ENCODE measurements at places on chromosomes 4 and X. TPM values are rescaled to one million over a fixed set of nuclear protein-coding genes. Genes with fewer than 3 reads are reported as not detected.

DNA sequence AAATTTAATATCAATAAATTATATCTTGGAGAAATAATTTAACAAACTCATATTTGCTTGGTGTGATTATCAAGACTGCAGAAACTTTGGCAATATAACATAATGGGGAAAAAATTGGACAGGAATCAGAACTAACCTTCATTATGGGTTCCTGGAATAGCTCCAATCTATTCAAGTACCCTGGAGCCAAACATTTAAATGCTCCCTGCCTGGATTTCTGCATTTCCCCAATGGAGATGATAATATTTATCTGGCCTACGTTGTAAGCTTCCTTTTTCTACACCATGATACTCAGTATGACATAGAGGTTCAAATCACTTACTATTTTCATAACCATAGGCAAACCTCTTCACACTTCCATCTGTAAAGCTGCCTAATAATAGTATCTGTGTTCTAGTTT, 326.8 kb downstream of the TRIML1 start:
- H3K36me3 ChIP-seq = no peaks in the 10 kb centered on the region
- no peak overlapping the region for H3K4me3 ChIP-seq
- H3K4me1 ChIP-seq = no peaks in the 10 kb centered on the region
- H3K27me3 ChIP-seq = no peaks in the 10 kb centered on the region
- no peak for DNase-seq

DNA sequence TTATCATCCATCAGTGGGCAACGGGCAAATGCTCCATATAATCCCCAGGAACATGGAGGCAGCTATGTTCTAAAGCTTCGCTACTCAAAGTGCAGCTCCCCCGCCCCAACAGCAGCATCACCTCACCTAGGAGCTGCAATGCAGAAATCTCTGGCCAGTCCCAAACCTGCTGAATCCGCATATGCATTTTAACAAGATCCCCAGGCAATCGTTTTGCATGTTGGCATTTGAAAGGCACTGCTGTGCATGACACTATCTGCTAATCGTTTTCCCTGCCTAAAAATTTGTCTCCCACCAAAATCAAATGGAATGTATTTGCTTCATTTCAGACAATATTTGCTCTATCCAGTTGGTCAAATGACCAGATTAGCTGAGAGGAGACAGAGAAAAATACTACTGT, 15.2 kb downstream of the ADGRG2 start:
- no peak overlapping the region for H3K4me3 ChIP-seq
- peaks cover 23% of the 10 kb centered on the region for H3K27me3 ChIP-seq
- no peaks in the 10 kb centered on the region for H3K4me1 ChIP-seq
- no peak for DNase-seq
- H3K36me3 ChIP-seq = no peaks in the 10 kb centered on the region
- H3K27ac ChIP-seq = no peak overlapping the region

The GLRA2 gene
- not detected for total RNA-seq

DNA sequence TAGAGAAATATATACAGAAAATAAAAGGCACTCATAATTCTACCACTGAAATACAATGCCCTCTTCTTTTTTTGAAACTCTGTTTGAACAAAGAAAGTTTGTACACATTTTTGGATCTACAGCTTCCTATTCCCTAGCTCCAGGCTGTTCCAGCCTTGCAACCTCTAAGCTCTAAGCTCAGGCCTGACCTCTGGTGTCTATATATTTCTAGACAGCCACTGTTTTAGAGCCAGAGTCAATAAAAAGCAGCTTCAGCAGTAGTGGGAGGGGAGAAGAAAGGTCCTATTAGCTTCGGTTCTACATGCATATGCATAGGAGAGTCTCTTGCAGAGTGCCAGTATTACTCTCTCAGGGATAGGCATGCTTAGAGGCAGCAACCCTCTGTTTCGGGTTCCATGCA, 39.7 kb downstream of the CLDN2 start:
- H3K36me3 ChIP-seq = peaks cover 6% of the 10 kb centered on the region
- no peaks in the 10 kb centered on the region for H3K4me1 ChIP-seq
- no peaks in the 10 kb centered on the region for H3K27me3 ChIP-seq
- no peak for DNase-seq

DNA sequence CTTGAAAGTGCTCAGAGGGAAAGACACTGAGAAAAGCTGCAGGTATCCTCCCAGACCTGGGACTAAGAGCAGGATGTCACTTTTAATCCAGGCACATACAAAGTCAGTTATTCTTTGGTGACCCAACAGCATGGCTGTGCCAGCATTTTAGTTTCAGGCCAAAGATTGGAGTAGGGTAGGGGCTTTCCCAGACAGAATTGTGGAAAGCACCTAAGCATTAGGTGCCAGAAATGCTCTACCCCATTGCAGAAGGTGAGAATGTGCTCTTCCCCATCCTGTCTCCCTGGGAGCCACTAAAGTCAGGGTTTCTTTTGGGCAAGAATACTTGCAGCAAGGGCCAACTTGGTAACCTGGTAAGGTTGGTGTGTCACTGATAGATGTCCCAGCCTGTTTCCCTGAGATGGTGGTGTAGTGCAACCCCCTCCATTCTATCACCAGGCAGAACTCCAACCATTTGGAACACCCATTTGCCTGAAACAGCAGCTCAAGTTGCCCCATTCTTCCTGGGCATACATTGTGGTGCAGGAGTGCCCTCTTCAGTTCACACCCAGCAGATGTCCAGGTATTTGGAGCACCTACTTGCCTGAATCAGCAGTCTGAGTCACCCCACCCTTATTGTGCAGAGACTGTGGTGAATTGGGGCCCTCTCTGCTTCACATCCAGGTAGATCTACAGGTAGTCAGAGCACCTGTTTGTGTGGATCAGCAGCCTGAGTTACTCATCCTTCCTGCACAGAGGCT, 183.5 kb downstream of the ZC4H2 start:
- DNase-seq = peak; percentile 1
- H3K27ac ChIP-seq = no peak overlapping the region
- no peaks in the 10 kb centered on the region for H3K36me3 ChIP-seq

DNA sequence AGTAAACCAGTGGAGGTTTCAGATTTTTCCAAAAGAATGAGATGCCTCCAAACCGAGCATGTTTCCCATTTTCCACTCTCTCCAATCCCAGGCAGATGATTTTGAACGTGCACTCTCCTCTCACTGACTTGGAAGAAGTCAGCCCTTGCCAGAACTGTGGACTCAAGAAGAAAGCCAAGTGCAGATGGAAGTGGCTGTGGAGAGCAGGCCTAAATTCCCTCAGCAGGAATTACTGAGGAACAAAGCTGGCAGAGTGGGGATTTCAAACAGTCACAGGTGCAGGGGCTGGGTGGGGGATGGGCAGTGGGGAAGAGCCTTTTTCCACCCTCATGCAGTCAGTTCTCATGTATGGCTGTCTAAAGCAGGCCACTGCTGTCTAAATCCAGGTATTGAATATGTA, 83.5 kb upstream of the PLAC1 start:
- H3K4me3 ChIP-seq = no peak overlapping the region
- H3K36me3 ChIP-seq = no peaks in the 10 kb centered on the region
- no peak overlapping the region for H3K27ac ChIP-seq
- no peaks in the 10 kb centered on the region for H3K4me1 ChIP-seq
- H3K27me3 ChIP-seq = no peaks in the 10 kb centered on the region

GRCh38 chr4:81221303-81222081, 6.5 kb upstream of the PRKG2 start:
- no peak overlapping the region for H3K27ac ChIP-seq
- H3K36me3 ChIP-seq = no peaks in the 10 kb centered on the region
- H3K4me1 ChIP-seq = no peaks in the 10 kb centered on the region
- no peak for DNase-seq

- no peaks in the 10 kb centered on the region for H3K4me1 ChIP-seq
- no peak overlapping the region for H3K27ac ChIP-seq
- no peaks in the 10 kb centered on the region for H3K36me3 ChIP-seq
Observed at GRCh38 chr4:46927201-46927600, 18.2 kb upstream of the COX7B2 start.

DNA sequence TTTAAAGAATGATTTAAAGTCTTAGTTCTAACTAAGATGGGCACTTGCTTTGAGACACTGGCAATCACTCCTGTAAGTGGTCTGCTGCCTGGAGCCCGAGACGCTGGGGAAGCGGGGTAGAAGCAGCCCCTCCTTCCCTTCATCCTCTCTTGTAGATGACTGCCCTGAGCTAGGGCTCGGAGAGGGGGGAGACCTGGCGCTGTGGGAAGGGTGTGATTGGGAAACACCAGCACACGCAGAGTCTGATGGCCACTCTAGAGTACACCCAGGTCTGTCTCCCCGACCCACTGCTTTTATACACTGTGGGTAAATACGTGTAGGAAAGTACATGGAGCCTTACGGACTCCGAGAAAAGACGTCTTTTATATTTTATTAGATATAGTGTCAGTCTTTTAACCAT, 24.0 kb downstream of the LRP2BP start:
- no peaks in the 10 kb centered on the region for H3K4me1 ChIP-seq
- H3K36me3 ChIP-seq = peaks cover 2% of the 10 kb centered on the region
- H3K4me3 ChIP-seq = no peak overlapping the region
- DNase-seq = no peak
- no peak overlapping the region for H3K27ac ChIP-seq

DNA sequence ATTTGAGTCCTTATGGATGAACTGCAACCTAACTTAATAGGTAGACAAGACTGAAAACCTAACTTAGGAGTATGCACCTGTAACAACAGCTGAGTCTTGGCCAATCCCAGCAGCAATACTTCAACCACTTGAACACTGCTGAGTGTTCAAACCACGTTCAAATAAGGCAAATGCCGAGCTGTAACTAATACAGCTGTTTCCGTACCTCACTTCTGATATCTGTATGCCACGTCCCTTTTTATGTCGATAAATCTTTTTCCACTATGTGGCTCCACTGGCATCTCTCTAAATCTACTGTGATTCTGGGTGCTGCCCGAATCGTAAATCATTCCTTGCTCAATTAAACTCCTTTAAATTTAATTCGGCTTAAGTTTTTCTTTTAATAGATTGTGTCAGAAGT, 459.7 kb downstream of the INPP4B start:
- no peak overlapping the region for H3K4me3 ChIP-seq
- H3K27ac ChIP-seq = no peak overlapping the region
- no peak for DNase-seq
- peaks cover 59% of the 10 kb centered on the region for H3K4me1 ChIP-seq
- peaks cover 69% of the 10 kb centered on the region for H3K36me3 ChIP-seq
- H3K27me3 ChIP-seq = no peaks in the 10 kb centered on the region

DNA sequence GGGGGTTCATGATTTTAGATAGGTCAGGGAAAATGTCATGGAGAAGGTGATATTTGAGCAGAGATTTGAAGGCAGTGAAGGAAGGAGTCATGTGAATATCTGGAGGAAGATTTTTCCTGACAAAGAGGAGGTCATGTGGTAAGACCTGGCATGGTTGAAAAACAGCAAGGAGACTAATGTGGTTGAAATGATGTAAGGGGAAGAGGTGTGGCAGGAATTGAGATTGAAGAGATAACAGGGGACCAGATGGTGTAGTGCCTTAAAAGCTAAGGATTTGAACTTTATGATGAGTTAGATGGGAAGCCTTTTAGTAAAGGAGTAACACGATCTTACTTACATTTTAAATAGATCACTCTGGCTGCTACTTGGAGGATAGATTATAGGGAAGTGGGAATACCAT, 210.9 kb downstream of the RTL9 start:
- no peak overlapping the region for H3K4me3 ChIP-seq
- no peak overlapping the region for H3K27ac ChIP-seq
- no peak for DNase-seq
- H3K36me3 ChIP-seq = no peaks in the 10 kb centered on the region

- H3K36me3 ChIP-seq = peaks cover 12% of the 10 kb centered on the region
- peak overlapping the region; percentile 40 for H3K27ac ChIP-seq
- H3K4me3 ChIP-seq = peak overlapping the region; percentile 51
- peaks cover 32% of the 10 kb centered on the region for H3K27me3 ChIP-seq
Observed at GRCh38 chr4:6201580-6202091, 1.3 kb upstream of the JAKMIP1 start.

DNA sequence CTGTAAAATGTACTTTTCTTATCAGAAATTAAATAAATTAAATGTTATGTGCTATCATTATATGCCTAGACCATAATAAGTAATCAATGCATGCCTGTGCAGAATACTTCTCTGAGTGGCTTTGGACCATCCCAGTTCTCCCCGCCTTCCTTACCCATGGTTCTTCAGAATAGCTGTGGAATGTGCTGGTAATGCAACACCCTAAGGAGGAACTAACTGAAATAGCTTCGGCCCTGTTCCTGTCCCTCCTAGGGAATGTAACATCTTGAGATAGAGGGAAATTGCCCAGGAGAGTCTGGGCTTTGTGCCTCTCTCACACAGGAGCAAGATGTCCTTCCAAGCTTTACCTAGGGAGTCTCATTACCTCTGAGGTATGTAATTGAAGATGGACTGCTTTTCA, 693.6 kb upstream of the HS3ST1 start:
- H3K4me3 ChIP-seq = no peak overlapping the region
- H3K36me3 ChIP-seq = no peaks in the 10 kb centered on the region
- no peak for DNase-seq

The SSX2 gene
- not detected for total RNA-seq

The EDA2R gene
- 1.2 TPM for total RNA-seq

The UCP1 gene
- not detected for total RNA-seq

DNA sequence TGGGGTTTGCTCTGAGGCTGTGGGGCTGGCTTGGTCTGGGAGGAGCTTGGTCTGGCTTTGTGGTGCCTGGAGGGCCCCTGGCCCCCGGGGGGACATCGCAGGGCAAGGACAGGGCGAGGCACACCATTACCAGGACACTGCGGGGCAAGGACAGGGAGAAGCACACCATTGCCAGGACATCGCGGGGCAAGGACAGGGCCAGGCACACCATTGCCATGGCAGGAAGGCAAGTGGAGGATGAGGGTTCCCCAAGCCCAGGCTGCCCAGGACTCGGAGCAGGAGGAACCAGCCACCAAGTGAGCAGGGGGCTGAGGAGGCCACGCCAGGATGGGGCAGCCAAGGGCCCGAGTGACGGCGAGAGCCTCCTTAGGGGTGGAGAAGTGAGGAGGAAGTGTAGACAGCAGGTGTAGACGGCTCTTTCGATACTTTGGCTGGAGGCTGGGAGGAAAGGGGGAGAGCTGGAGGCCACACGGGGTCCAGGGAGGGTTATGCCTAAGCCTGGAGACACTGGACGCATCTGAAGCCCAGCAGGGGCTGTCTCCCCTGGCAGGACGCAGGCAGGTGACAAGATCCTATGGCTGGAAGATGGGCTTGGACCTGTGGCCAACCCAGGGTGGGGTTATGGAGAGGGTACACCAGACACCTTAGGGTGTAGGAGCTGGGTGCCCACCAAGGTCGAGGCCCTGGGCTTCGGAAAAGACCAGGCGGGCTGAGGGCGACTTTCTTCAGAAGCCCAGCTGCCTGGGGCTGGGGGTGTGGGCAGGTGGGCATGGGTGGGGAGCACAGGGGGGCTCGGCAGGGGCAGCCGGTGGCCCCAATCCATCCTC, 7.3 kb downstream of the NKX1-1 start:
- no peak for DNase-seq
- H3K27ac ChIP-seq = no peak overlapping the region
- peaks cover 8% of the 10 kb centered on the region for H3K36me3 ChIP-seq
- peaks cover 18% of the 10 kb centered on the region for H3K27me3 ChIP-seq

All from activated CD8-positive, alpha-beta T cell treated with anti-CD3 and anti-CD28 coated beads for 36 hours (primary cell).